ENCODE measurements at places on chromosomes 11 and 22.
A peak's percentile ranks its signal among the peaks of the same experiment; 100 is the strongest.

DNA sequence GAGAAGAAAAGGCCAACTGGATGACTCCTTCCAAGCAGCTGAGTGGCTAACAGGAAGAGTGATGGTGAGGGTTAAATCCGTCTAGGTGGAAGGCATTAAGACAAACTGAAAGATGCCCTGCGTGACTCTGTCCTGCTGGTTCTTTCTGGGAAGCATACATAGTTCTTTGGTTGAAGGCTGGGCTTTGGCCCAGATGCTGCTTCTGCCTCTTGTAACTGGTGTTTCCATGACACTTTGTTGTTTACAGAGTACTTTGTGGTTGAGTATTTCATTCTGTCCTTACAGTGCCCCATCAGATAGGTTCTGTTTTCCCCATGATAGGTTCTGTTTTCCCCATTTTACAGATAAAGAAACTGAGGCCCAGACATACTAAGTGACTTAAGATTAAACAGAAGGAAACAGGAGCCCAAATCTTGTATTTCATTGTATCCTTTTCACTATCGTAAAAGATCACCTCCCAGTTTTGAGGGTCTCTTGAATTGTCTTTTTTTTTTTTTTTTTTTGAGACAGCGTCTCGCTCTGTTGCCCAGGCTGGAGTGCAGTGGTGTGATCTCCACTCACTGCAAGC is 124.3 kb upstream of the RASSF10 start:
- DNase-seq, result no peak

DNA sequence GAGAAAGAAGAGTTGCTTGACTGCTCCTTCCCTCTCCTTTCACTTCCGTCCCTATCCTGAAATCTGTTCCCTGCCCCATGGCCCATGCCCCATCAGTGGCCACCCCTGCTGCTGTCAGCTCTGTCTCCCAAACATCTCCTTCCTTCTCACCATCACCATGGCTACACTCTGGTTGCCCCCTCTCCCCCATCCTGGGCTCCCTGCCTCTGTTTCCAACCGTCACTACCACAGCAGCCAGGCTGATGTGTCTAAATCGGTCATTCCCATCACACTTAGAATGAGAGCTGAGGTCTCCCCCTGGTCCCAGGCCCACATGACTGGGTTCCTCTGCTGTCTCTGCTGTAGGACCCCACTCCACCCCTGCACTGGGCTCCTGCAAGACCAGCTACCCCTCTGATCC is 54.6 kb upstream of the EIF3D start:
- DNase-seq, result no peak

DNA sequence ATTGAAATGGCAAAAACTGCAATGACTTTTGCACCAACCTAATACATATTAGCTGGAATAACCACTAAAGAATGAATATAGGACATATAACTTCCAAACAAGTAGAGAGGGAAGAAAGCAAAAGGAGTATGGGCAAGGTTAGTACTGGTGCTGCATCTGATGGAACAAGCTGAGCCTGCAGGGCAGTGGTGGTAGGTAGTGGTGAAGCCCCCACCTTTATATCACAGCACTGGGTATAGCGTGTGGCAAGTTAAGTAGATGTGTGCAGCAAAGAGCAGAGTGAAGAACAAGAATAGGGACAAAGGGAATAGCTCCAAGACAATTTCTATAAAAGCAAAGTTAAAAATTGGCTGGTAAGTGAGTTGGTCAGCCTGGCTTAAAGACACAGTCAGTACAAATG is 62.3 kb downstream of the CTNND1 start:
- no peak for DNase-seq

DNA sequence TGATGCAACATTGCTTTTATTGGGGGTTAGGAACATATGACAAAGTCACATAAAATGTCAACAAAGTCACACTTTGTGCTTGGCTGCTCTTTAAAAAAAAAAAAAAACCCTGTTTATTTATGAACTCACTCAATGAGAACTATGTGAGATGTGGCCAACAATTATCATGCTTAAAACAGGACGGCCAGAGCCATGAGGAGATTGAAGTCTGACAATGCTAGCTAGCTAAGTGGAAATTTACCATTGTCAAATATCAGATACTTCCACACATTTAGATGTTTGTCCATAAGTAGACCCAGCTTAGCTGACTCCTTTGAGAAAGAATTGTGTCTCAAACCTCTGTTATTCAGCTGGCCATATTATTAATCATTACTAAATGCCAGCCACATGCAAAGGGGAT is 26.9 kb downstream of the BLID start:
- DNase-seq, result no peak

DNA sequence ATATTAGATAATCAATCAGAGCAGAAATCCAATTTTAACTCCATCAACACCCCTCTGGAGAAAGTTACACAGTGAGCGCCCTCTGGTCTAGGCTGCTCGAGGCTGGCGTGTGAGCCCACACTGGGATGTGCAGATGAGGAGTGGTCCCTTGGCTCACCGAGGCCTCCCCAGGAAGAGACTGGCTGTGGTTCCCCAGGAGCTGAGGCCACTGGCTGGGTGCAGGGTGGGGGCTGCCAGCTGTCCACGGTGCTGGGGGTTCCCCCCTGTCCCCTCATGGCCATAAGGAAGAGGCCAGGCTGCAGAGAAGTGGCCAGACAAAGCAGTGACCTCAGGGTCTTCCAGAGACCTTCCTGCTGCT is 750.7 kb downstream of the BRD1 start:
- no peak for DNase-seq

GRCh38 chr11:46912526-46913150 is 5.7 kb downstream of the LRP4 start:
- DNase-seq, result peak; percentile 20

GRCh38 chr22:17802411-17802810 is 28.1 kb upstream of the BID start:
- no peak for DNase-seq

- DNase-seq, result no peak
Measured at GRCh38 chr11:20448834-20449233, 61.3 kb downstream of the PRMT3 start.

- DNase-seq, result no peak
Measured at GRCh38 chr11:69770540-69770939, 4.6 kb downstream of the FGF4 start.

DNA sequence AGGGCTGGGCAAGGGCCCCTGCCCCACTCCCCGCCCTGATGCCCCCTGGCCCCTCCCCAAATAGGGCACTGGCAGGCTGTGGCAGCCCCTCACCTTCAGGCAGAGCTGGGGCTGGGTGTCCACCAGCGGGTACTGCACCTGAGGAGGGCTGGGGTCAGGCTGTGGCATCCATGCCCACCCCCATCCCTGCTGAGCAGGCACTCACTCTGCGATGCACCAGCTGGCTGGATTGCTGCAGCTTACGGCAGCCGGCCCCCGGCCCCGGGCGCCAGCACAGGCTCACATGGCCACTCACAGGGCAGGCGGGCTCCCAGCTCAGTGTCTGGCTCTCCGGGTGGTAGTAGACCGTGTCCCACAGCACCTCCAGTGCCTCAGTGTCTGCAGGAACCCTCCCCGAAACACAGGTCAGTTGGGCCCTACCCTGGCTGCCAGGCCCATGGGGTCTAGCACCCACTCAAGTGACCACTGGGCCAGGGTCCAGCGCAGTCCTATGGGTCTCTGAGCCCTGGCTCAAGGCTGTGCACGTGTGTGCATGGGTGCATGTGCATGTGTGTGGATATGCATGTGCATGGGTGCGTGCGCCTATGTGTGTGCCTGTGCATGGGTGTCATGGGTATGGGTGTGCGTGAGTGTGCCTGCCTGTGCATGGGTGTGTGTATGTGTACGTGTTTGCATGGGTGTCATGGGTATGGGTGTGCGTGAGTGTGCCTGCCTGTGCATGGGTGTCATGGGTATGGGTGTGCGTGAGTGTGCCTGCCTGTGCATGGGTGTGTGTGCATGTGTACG is 14.4 kb downstream of the IL17REL start:
- no peak for DNase-seq

DNA sequence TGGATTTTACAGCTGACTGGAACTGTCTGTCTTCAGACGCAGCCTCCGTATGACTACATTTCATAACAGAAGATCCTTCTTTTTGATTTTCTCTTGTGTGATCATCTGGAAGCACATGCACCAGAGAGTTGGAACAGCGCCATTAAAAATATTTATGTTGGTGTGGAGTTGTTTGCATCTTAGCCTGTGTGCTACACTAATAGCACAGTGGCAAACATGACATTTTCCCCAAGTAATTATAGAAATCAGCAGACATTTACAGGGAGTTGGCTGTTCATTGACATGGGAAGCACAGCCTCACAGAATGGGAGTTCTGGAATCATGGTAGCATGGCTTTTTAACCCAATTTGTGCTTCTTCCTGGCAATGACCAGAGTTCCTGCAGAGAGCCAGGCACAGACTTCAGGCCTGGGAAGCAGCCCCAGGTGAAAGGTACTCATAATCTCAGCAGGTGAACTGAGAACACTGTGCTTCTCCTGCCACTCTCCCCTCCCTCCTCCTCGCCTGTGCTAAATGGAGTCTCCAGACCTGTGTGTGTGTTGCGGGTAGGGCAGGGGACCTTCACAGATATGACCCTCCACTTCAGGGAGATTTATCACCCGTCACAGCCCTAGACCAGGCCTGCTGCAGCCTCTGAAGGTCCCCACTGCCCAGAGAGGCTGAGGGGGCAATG is 82.8 kb upstream of the PLET1 start:
- no peak for DNase-seq

All from NCI-H1105 (cell line).